Inflammatory macrophage treated with lipopolysaccharide for 4 hours (primary cell): ENCODE measurements at places on chromosomes 1 and 21.
A peak's percentile ranks its signal among the peaks of the same experiment; 100 is the strongest.

GRCh38 chr1:206735553-206736031 lies 35.0 kb upstream of the IL19 start:
- DNase-seq, result no peak

DNA sequence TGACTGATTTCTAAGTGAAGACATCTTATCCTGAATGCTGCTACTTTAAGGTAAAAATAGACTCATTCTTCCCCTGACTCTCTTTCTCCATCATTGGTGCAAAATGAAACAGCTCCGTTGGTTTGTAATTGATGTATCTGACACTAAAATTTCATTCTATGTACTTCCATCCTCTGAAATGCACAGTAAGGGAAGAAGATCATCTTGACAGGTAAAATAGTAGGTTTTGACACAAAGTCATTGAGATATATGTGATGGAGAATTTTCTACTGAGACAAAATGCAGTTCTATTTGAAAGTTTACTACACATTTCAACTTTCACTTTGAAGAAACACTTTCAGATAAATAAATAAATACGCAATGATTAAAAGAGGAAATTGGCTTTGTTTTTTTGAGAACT lies 348.9 kb downstream of the SMYD3 start:
- DNase-seq, result no peak

DNA sequence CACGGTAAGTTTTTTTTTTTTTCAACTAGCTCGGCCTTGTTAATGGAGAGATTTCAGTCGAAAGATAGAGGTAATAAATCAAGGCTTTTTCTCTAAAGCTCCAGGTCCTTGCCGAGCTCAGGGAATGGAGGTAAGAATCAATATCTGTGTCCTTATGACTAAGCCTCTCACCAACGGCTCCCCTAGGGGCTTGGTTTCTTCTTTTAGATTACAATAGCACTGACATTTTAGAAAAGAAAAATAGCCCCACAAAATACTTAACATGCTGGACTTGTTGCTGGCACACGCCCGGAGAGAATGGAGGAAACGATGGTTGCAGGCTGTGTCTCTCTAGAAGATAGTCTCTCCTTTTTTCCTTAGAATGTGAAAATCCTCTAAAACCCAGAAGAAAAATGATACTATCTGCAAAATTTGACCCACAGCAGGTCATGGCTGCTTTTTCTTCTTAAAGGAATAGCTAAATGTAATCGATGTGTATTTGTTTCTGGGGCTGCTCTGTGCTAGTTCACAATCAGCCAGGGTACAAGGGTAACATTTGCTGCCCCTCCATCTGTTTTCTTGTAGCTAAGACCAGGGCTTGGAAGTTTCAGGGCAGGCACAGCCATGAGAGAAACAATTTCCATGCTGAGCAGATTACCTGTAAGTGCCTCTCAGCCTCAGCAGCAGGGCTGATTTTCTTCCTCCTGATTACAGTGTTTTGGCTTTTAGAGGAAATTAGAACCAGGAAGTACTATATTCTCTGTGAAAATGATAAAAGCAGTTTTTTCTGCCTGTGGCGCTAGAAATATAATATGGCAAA lies 86.2 kb upstream of the GNG12 start:
- no peak for DNase-seq

GRCh38 chr1:2253036-2253796 lies 25.1 kb downstream of the SKI start:
- no peak for DNase-seq

DNA sequence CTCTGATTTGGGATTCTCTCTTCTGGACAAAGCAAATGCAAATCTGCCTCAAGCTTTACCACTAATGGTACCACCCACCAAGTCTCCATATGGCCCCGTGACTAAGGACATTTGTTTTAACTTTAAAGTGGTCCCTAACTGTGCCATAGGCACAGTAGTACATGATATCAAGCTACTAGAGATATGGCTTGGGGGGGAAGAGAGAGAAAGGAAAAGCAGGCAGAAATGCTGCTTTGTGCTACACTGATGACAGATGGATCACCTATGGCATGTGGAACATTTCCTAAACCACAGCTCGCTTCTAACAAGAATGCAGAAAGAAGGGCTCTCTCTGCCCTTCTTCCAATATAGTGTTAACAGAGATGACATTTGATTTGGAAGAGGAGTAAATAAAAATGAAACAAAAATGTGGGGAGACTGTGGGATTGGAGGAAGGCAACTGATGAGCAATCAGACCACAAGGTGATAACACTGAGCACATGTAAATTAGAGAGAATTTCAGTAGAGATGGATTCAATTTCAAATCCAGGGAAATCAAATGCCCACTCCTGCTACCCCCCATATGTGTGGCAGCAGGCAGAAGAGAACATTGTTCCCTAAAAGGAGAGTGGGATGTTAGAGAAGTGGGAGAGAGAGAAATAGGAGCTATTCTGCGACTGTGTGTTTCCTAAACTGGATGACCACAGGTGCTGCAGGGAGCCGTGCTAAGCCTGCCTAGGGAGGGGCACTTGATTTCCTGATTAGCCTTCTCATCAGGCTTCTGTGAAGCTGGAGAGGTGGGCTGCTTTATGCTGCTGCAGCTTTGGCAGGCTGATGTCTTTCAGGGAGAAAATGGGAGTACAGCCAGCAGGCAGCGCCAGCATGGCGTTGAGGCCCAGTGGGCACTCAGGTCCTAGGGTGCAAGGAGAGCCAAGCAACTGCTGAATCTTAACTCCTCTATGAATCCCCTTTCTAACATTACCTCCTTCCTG lies 75.3 kb downstream of the ZNF648 start:
- no peak for DNase-seq

DNA sequence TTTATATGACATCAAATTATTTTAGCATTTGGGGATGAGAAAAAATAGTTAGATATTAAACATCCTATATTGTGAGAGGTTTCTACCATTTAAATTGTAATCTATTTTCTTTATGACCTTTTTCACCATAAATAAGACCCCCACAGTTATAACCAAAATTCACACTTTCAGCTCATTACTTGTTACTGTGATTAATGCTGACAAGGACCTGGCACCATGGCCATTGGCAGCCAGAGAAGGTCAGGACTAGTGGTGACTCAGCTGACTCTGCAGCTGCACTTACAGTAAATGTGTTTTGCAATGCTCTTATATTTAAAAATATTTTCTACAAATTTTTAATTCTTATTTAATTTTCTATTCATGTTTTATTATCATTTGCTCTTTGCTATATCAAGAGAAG lies 133.3 kb upstream of the C1orf105 start:
- DNase-seq, result no peak

DNA sequence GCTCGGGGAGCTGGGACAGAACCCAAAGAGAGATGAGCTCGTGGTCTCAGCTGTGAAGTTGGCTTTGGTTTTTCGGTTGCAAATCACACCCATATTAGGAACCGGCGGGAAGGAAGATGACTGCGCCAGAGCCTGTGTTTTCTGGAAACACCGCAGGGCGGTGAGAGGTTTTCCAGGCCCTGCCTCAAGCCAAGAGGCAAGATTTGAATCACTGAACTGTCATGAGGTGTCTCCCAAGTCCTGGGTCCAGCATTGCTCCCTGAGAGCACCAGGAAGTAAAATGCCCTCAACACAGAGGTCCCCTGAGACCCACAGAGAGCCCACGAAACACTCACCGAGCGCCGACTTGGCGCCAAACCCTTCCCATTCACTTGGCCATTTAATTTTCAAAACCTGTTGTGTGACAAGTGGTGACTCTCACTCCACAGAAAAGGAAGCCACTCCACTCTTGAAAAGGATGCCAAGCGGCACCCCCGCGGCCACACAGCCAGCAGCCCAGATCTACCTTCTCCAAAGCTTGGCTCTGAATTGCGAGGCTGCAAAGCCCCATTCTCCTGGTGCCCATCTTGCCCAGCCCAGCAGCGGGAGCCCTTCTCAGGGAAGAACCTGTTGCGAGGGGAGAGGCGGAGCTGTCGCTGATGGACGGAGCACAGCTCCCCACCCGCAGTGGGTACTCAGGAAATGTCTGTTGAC lies 99.0 kb upstream of the RUNX3 start:
- DNase-seq, result no peak

DNA sequence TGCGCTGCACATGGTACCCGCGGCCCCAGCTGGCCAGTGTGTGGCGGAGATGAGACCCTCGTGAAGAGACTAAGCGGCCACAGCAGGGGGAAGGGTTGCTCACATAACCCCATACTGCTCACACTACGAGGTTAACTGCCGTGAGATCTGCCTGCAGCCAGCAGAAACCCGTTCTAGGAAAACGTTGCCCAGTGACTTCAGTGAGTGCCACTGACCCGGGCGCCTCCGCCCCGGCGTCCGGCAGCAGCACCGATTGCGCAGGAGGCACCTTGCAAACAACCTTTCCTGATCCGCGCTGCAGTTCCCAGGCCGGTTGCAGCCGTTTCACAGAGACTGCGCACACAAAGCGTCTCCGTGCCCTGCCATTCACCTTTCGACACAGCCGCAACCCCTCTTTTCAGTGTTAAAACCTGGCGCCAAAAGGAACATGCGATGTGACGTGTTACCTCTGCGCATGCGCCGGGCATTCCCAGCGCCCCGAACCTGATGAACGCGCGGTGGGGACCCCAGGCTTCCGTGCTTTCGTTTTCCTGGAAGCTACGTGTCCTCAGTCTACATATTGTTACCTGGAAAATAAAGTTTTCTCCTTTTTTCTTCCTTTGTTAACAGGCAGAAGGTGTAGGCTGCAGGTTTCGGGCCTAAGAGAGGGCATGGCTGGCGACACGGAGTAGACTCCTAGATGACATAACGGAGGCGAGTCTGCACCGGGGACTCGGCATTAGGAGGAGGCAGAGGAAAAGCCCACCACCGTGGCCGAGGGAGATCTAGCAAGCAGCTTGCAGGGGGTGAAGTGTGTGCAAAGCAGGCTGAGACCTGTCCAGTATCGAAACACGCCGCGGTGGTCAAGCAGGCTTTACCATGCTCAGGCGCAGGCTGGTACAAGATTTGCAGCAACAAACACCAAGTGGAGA lies 8.9 kb downstream of the VPS26C start:
- peak; percentile 41 for DNase-seq

- peak; percentile 6 for DNase-seq
Observed at GRCh38 chr1:10867138-10867721, 70.8 kb upstream of the CASZ1 start.

DNA sequence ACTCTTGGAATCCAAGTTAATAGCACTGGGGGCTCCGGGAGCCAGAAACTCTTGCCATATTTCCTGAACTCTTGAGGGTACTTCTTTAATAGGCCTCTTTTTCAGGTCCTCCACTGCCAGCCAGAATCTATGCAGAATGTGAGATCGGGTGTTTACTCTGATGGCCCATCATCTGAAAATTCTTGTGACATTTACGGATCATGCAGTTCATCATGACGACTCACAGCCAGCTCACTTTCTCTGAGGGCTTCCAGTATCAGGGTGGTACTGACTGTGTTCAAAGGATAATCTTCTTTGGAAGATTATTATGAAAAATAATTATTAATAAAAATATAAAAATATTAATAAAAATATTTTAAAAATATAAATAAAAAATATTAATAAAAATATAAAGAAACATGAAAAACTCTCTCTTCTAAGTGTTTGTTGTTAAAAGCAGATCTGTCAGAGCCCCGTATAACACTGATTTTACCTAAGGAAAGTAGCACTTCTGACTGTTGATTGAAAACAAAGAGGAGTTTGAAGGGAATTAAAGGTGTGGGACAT lies 194.3 kb upstream of the GREM2 start:
- no peak for DNase-seq

GRCh38 chr1:12444329-12444841 lies 173.6 kb downstream of the DHRS3 start:
- no peak for DNase-seq

- DNase-seq, result peak; percentile 27
Observed at GRCh38 chr1:207941665-207942064, 30.7 kb upstream of the CD34 start.

GRCh38 chr1:152052606-152053005 lies 15.8 kb upstream of the S100A11 start:
- peak; percentile 84 for DNase-seq

DNA sequence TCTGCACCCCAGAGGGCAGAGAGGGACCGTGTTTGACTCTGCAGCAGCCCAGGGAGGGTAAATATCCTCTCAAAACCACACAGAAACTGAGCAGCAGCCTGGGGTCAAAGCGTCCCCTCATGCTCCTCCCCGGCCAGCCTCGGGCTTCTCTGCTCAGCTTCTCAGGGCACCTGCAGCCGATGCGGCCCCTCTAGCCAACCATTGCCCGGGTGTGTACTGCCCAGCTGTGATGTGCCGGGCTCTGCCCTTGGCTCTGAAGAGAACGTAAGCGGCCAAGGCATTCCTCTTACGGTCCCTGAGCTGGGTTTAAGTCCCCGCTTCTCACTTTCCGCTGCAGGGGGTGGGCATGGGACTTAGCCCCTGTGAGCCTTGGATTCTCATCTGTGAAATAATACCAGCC lies 5.5 kb downstream of the FAM131C start:
- DNase-seq, result no peak

- no peak for DNase-seq
Observed at GRCh38 chr1:101128846-101129245, 103.3 kb upstream of the DPH5 start.

- DNase-seq, result peak; percentile 83
Observed at GRCh38 chr1:153390938-153391710, at the start of gene S100A8. S100A8 (minus strand) TSS chr1:153391073; CDS start chr1:153390535, 538 bp downstream.

GRCh38 chr1:233631810-233632405 lies 18.0 kb downstream of the KCNK1 start:
- no peak for DNase-seq

DNA sequence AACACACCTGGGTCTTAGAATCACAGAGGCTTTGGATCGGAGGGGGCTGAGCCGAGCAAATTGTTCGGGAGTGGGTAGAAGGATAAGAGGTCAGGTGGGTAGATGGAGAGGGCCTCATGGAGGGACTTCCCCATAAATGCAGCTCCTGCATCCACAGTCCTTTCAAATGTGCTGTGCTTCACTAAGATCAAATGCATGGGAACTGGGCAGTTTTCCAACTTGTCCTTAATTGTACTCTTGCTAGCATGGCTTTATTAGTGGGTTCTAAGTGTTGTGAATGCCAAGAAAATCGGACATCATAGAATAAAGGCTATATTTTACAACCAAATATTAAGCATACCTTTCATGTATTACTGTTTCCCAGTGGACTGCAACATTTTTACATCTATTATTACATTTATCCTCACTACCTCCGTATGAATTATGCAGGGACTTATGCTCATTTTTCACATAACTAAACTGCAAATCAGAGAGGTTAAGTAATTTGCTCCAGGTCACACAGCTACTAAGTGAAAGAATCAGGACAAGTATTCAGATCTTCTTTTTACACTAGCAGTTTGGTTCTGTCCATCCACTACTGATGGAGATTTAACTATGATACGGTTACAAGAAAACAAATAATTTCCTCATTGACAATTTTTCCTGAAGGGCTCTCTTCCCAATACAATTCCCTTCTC lies 174.5 kb upstream of the RUNX1 start:
- no peak for DNase-seq
